ENCODE measurements at places on chromosomes 16 and 17.

DNA sequence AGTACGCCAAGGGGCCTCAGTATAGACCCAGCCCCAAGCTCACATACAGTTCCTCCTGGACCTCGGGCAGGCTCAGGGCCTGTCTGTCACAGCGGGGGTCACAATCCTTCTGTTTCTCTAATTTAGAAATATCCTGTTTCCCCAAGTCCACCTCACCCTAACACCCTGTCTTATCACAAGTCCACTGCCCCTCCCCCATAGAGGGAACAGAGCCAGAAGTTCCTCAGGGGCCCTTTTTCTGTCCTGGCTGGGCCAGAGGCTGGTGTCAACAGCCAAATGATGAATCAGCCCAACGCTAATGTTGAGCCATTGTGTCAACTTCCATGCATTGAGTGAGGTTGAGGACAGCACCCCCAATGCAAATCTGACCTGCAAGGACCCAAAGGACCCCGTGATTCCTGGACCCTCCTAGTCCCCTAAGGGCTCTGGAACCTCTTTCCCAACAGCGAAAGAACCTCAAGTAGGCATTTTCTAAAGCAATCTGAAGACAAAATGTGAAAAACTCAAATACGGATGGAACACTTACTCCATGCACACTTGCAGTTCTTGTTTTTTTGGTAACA, 58.6 kb downstream of the PECAM1 start:
- DNase-seq: no peak

GRCh38 chr17:38893607-38894006, 23.7 kb downstream of the LASP1 start:
- no peak for DNase-seq

- DNase-seq: no peak
These were observed 89.1 kb downstream of the SSH2 start for GRCh38 chr17:29840884-29841283.

GRCh38 chr16:13571036-13571435, 348.9 kb upstream of the ERCC4 start:
- DNase-seq: no peak

- no peak for DNase-seq
These were observed 10.7 kb upstream of the PRR29 start for GRCh38 chr17:63987221-63988126.

- DNase-seq: no peak
These were observed 29.6 kb downstream of the NLK start for GRCh38 chr17:28071891-28072606.

GRCh38 chr16:55263271-55264250, 60.4 kb upstream of the IRX6 start:
- DNase-seq: no peak

DNA sequence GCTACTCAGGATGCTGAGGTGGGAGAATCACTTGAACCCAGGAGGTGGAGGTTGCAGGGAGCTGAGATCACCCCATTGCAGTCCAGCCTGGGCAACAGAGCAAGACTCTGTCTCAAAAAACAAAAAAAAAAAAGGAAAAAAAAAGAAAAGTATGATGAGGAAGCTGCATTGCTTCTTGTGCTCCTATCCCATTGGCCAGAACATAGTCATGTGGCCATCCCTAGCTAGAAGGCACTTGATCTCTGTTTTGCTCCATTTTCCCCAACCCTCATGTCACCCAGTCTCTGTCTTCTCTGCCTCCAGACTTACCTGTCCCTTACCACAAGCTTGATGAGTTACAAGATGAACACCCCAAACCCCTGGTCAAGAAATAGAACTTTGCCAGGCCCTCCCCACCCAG, 112.7 kb upstream of the TMEM97 start:
- DNase-seq: no peak

- no peak for DNase-seq
These were observed 42.5 kb upstream of the ABR start for GRCh38 chr17:1222321-1222720.

DNA sequence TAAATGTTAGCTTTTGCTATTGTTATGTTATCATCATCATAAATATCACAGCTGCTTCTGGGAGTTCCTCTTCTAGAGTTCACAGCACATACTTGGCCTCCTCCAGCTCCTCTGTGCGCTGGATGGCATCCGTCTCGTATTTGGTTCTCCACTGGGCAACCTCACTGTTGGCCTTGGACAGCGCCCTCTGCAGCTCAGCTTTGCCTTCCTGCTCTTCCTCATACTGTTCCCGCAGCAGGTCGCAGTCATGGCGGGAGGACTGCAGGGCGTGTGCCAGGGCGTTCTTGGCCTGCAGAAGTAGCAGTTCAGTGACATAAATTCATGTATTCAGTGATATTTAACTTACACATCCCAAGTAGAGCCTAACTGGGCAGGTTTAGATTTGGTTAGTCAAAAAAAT, 23.4 kb downstream of the MYH8 start:
- no peak for DNase-seq

- DNase-seq: no peak
These were observed at the start of gene NXPH3 for GRCh38 chr17:49575679-49576087. Gene NXPH3, plus strand, starts transcription at chr17:49575871. Its CDS starts 349 bp downstream, at chr17:49576220.

- DNase-seq: no peak
These were observed 62.6 kb downstream of the PLCG2 start for GRCh38 chr16:81841722-81842121.

GRCh38 chr16:56812884-56813283, 52.1 kb upstream of the SLC12A3 start:
- DNase-seq: no peak

DNA sequence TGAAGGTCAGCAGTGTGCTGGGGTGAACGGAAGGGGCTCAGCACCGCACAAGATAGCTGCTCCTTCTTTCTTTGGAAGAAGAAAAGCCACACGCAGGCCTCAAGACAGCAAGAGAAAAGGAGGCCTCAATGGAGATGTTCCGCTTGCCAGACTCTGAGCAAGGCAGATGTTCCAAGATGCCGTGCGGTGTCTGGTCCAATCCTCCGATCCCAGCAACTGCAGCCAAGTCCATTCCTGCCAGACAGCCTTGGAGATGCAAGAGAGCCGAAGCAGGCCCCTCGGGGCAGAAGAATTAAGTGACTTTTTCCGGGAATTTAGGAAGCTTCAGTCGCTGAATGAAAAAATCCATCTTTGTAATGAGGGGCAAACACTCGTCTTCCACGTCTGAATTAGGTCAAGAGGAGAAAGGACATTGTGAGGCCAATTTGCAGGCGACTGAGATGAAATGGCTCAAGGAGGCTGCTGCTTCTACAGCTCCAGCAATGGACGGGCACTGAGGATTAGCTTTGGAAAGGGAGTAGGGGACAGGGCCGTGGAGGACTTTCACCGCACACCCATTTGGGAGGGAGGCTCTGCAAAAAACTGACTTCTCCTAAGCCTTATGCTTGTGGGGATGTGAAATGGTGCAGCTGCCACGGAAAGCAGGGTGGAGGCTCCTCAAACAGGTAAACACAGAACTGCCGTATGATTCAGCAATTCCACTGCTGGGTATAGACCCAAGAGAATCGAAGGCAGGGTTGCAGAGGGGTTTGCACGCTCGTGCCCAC, 44.7 kb downstream of the RPH3AL start:
- DNase-seq: no peak

GRCh38 chr16:85238233-85238647, 126.0 kb upstream of the CIBAR2 start:
- peak; percentile 91 for DNase-seq

- no peak for DNase-seq
These were observed 11.3 kb downstream of the ERAL1 start for GRCh38 chr17:28865946-28866752.

GRCh38 chr17:16911141-16911937, 60.6 kb downstream of the TNFRSF13B start:
- DNase-seq: no peak

GRCh38 chr16:48963306-48963705, 318.3 kb downstream of the CBLN1 start:
- no peak for DNase-seq

GRCh38 chr16:54425681-54426552, 139.3 kb upstream of the IRX3 start:
- no peak for DNase-seq

DNA sequence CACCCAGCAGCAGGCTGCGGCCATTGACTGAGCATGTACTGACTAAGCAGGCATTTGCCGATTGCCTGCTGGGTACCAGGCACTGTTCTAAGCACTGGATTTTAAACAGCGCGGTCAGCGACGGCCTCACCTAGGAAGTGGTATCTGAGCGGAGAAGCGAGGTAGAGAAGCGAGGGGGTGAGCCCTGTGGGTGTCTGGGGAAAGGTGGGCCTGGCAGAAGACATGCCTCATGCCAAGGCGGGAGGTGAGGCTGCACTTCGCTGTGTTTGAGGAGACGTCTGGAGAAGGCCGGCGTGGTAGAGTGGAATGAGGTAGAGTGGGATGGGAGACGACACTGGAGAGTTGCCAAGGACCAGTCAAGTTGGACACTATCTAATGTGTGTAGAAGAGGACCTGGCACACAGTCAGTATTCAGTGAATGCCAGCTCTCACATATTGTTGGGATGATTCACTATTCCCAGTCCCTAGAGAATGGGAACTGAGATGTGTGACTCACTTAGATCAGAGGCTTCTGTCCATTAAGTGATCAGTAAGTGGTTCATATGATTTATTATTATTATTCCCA, 14.4 kb downstream of the SYCE1L start:
- peak; percentile 16 for DNase-seq

- DNase-seq: no peak
These were observed 11.5 kb downstream of the MGAT5B start for GRCh38 chr17:76879691-76880090.

GRCh38 chr16:30769379-30770089, 7.4 kb downstream of the RNF40 start:
- no peak for DNase-seq

- DNase-seq: no peak
These were observed 27.5 kb upstream of the NKD1 start for GRCh38 chr16:50520451-50521245.

DNA sequence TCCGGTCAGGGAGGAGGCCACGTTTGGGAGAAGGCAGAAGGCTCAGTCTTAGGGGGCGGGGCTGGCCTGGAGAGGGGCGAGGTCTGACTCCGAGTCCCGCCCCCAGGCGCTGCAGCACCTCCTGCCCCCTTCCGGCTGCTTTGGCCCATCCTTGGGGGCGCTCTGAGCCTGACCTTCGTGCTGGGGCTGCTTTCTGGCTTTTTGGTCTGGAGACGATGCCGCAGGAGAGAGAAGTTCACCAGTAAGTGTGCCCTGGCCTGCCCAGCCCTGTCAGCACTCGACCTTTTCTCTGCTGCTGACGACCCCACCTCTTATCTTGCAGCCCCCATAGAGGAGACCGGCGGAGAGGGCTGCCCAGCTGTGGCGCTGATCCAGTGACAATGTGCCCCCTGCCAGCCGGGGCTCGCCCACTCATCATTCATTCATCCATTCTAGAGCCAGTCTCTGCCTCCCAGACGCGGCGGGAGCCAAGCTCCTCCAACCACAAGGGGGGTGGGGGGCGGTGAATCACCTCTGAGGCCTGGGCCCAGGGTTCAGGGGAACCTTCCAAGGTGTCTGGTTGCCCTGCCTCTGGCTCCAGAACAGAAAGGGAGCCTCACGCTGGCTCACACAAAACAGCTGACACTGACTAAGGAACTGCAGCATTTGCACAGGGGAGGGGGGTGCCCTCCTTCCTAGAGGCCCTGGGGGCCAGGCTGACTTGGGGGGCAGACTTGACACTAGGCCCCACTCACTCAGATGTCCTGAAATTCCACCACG, 1.5 kb downstream of the TNFRSF12A start:
- peak; percentile 16 for DNase-seq

DNA sequence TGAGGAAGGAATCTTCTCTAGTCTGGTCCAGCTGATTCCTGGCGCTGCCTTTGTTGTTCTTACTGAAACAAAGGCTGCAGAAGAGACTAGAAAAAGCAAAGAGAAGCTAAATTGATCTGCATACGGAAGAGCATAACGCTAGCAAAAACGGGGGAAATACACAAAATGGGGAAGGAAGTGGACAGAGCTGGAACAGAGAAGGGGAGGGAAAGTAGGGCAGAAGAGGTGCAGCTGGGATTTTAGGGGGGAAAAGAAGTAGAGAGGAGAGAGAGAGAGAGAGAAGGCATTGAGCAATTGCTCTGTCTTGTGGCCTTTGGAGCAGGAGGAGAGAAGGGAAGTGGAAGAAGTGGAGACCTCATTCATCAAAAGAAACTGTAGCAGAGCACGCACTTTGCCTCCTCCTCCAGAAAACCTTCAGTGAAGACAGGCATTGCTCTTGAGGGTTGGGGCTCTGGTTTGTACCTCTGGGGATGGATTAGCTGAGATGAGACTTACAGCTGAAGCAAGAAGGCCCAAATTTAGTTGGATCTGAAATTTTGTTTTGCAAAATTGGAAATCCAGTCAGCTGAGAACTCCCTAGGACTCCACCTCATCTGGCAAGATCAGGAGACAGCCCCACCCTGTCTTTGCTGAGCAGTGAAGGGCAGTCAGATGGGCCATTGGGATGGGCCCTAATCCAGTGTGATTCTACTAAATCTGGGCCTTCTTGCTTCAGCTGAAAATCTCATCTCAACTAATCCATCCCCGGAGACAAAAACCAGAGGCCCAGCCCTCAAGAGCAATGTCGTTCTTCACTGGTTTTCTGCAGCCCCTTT, 55.8 kb downstream of the CDRT4 start:
- DNase-seq: no peak

DNA sequence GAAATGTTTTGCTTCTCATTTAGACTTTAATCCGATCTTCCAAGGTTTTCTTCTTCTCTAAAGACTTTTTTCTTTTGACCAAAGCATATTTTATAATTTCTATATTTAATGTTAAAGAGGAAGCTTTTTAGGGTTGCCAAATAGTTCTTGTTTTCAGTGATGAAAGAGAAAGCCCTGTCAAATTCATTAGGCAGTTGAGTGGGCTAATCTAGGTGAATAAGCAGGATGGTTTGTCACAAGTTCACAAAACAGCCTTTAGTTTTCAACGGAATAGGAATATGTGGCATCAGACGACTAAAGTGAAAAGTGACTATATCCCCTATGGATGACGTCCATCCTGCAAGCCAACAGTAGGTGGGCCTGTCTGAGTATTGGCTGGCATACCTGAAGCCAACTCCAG, 118.8 kb downstream of the NLK start:
- DNase-seq: no peak

- no peak for DNase-seq
These were observed 4.1 kb downstream of the USP31 start for GRCh38 chr16:23145186-23145585.

DNA sequence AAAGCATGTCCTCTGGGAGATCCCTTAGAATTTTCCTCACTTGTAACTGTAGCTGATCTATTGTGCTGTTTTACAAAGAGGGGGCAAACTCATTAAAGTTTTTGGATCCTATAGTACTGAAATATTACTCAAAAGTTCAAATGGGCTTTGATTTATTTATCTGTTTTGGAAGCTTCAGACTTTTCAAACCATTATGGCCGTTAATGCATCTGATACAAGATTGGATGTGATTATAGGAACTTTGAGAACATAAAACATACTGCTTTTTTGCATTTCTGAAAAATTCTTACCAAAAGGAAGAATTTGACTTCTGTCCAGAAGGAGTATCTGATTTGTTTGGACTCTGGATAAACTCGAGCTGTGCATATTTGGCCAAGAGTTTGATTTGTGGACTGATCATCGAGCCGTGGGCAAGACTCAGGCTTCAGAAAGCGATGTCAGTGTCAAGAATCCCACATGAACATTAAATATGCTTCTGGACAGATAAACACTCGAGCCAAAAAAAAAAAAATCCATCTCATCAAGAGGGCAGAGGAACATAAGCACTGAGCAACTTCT, 8.2 kb upstream of the MARCHF10 start:
- DNase-seq: no peak

- no peak for DNase-seq
These were observed 12.5 kb downstream of the CYB5B start for GRCh38 chr16:69436896-69437295.

GRCh38 chr17:62975206-62975605, 9.2 kb downstream of the TANC2 start:
- no peak for DNase-seq

- no peak for DNase-seq
These were observed 3.4 kb downstream of the P2RX1 start for GRCh38 chr17:3912827-3913226.

Data from NCI-H1092 treated with DMSO at 0.1 percent for 48 hours (cell line).